MCF 10A (cell line): ENCODE measurements at places on chromosomes 1 and 21.
A peak's percentile ranks its signal among the peaks of the same experiment; 100 is the strongest.

- H3K27ac ChIP-seq: no peak overlapping the region
- H3K4me3 ChIP-seq: no peak overlapping the region
- H3K4me1 ChIP-seq: no peaks in the 10 kb centered on the region
- H3K27me3 ChIP-seq: peaks cover 70% of the 10 kb centered on the region
- H3K36me3 ChIP-seq: peaks cover 6% of the 10 kb centered on the region
Observed at GRCh38 chr1:22665752-22666151, 12.7 kb downstream of the C1QB start.

- peak; percentile 60 for DNase-seq
- H3K4me1 ChIP-seq: peaks cover 12% of the 10 kb centered on the region
- H3K36me3 ChIP-seq: no peaks in the 10 kb centered on the region
- no peak overlapping the region for H3K4me3 ChIP-seq
Observed at GRCh38 chr21:21921410-21922232, 923.4 kb downstream of the NCAM2 start.

DNA sequence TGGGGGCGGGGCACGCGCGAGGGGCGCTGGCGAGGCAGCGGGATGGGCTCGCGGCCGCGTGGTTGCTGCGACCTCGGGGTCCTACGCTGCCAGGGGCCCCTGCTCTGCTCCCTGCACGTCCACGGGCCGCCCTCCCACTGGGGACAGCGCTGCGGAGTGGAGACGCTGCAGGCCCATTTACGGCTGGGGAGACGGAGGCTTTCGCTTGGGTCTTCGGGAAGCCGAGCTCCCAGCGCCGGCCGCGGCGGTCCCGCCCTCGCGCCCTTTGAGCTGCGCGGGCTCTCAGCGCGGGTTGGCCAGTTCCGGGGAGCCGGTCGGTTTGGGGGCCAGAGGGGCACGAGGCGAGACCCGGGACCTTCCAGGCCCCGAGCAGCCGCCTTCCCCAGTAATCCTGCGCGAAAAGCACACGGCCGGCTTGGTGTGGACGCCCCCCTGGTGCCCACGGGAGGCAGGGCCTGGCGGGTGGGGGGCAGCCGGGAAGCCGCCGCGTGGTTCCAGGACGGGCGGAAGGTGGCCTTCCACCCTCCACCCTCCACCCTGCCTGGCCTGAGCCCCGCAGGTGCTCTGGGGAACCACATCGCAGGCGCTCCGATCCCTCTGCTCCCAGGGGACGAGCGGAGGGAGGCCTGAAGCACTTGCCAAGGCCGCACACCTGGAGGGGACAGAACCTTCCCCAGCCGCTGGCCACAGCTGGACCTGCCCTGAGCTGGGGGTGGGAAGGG, 570 bp upstream of the PEX10 start:
- H3K27ac ChIP-seq: no peak overlapping the region
- DNase-seq: peak; percentile 64
- peak overlapping the region; percentile 75 for H3K4me3 ChIP-seq
- H3K36me3 ChIP-seq: no peaks in the 10 kb centered on the region

DNA sequence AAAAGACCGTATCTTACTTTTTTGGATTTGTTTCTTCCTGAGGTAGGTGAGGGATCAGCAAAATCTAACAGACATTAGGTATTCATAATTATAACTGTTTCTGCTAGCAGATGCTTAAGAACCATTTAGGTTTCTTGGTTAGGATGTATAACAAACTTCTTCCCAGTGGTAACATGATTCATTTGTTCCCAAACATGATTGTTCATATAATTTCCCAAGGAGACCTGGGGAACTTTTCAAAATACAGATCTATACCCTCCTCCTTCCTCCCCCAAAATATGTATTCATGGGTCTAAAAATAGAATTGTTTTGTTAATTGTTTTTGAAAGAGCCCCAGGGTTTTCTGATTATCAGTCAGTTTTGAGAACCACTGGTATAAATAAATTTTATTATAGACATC, 228.2 kb downstream of the COP1 start:
- H3K4me3 ChIP-seq: no peak overlapping the region
- DNase-seq: peak; percentile 34
- no peaks in the 10 kb centered on the region for H3K27me3 ChIP-seq
- peaks cover 26% of the 10 kb centered on the region for H3K4me1 ChIP-seq

- H3K27me3 ChIP-seq: no peaks in the 10 kb centered on the region
- H3K4me3 ChIP-seq: no peak overlapping the region
- H3K4me1 ChIP-seq: peaks cover 20% of the 10 kb centered on the region
- DNase-seq: no peak
- H3K36me3 ChIP-seq: peaks cover 4% of the 10 kb centered on the region
- H3K27ac ChIP-seq: no peak overlapping the region
Observed at GRCh38 chr1:175168782-175169181, 23.8 kb downstream of the KIAA0040 start.

DNA sequence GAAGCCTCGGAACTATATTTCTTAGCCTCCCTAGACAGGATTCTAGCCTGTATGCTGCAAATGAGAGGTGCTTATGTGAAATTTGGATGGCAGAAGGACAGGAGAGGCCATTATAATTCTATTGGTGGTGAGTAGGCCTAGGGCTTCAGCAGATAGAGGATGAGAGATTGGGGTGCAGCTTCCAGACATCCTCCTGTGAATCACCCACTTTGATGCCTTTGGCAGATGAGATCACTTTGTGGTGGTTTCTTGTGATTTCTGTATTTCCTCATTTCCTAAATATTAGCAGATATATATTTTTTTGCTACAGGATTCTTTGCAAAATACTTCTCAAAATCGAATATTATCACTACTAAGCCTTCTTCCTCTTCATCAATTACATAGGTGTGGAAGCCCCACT, 37.3 kb downstream of the MFSD2A start:
- no peak overlapping the region for H3K4me3 ChIP-seq
- no peak overlapping the region for H3K27ac ChIP-seq
- no peaks in the 10 kb centered on the region for H3K36me3 ChIP-seq
- no peak for DNase-seq

DNA sequence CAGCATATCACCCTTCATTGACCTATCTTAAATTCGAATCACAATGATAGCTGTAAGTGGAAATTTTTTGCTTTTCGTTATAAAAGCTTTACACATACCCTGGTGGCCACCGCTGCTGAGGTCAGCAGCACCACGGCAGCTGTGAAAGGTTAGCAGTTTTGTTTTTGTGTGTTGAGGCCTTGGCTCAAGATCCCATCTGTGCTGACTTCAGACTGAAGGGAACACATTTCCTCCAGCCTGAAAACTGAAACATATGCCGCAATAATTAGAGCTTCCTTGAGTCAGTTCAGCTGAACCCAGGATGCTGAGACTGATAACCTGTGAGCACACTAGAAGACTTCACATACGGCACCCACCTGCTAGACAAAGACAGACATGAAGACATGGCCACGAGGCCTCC, 103.0 kb downstream of the SMYD3 start:
- no peaks in the 10 kb centered on the region for H3K27me3 ChIP-seq
- DNase-seq: no peak
- H3K36me3 ChIP-seq: no peaks in the 10 kb centered on the region

DNA sequence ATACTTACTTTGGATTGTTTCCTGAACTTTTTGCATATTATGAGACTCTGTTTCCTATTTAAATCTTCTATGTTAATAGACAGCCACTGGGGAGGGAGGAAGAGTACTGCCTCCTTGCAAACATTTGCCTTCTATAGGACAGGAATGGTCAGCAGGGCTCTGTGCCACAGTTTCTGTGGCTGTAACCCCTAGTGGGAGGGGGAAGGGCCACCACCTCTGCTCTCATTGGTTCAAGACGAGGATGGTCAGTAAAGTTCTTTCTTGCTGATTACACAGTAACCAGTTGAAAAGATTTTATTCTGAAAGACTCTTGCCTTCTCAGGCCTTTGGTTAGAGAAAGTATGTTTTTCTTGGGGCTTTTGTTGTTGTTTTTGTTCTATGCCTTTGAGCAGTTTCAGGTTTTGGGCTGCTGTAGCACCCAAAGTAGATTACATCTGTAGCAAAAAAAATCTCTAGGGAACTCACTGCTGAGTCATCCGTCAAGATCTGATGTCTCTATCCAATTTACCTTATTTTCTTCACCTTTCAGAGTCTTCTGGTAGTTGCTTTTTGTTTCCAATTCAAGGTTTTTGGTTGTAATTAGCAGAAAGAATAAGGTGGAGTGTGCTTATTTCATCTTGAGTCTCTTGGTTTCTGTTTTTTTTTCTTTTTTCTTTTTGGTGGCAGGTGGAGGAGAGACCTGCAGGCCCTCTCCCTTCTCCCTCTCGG, 23.1 kb downstream of the SLC35A3 start:
- H3K27me3 ChIP-seq: no peaks in the 10 kb centered on the region
- no peak overlapping the region for H3K4me3 ChIP-seq
- no peak for DNase-seq

- no peaks in the 10 kb centered on the region for H3K36me3 ChIP-seq
- H3K4me1 ChIP-seq: no peaks in the 10 kb centered on the region
- no peak for DNase-seq
- no peak overlapping the region for H3K4me3 ChIP-seq
Observed at GRCh38 chr1:56434740-56435139, 144.6 kb downstream of the PLPP3 start.

- H3K27ac ChIP-seq: no peak overlapping the region
- H3K36me3 ChIP-seq: no peaks in the 10 kb centered on the region
- no peak for DNase-seq
- H3K4me3 ChIP-seq: no peak overlapping the region
- no peaks in the 10 kb centered on the region for H3K27me3 ChIP-seq
Observed at GRCh38 chr1:51000651-51001050, 30.6 kb downstream of the CDKN2C start.

DNA sequence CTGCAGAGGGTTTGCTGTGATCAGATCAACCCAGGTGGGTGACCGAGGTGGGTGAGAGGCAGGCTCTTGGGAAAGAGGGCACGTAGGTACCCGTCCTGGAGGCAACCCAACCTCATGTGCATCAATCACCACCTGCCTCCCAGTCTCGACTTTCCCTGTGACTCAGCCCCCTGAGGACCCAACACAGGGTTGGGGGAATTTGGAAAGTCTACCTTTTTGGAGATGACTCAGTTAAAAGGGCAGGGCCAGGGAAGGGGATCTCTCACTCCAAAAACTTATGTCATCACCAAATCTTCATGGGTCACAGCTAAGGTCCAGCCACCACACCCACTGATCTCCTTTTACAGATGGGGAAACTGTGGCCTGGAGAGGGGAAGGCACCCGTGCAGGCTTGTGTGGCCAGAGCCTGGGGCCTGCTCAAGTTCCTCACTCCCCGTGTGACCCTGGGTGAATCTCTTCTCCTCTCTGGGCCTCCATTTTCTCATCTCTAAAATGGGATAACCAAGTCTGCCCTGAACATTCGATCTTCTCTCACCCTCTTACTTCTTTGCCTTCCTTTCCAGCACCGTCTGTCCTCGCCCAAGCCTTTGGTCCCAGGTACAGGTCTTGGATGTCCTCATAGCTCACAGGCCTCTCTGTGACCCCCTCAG, 34.6 kb upstream of the WNT4 start:
- H3K36me3 ChIP-seq: no peaks in the 10 kb centered on the region
- H3K4me3 ChIP-seq: no peak overlapping the region
- H3K27me3 ChIP-seq: peaks cover 15% of the 10 kb centered on the region
- H3K27ac ChIP-seq: no peak overlapping the region

- H3K4me3 ChIP-seq: no peak overlapping the region
- no peak overlapping the region for H3K27ac ChIP-seq
- no peak for DNase-seq
Observed at GRCh38 chr1:158516966-158517365, 37.2 kb downstream of the OR6Y1 start.

- peaks cover 53% of the 10 kb centered on the region for H3K4me1 ChIP-seq
- DNase-seq: no peak
- H3K27me3 ChIP-seq: no peaks in the 10 kb centered on the region
- no peak overlapping the region for H3K4me3 ChIP-seq
- peak overlapping the region; percentile 6 for H3K27ac ChIP-seq
Observed at GRCh38 chr1:93659822-93660503, 21.7 kb downstream of the BCAR3 start.

- peaks cover 25% of the 10 kb centered on the region for H3K4me1 ChIP-seq
- no peak for DNase-seq
- no peaks in the 10 kb centered on the region for H3K36me3 ChIP-seq
- peak overlapping the region; percentile 17 for H3K27ac ChIP-seq
- no peaks in the 10 kb centered on the region for H3K27me3 ChIP-seq
Observed at GRCh38 chr1:97014426-97014825, 292.8 kb downstream of the PTBP2 start.

DNA sequence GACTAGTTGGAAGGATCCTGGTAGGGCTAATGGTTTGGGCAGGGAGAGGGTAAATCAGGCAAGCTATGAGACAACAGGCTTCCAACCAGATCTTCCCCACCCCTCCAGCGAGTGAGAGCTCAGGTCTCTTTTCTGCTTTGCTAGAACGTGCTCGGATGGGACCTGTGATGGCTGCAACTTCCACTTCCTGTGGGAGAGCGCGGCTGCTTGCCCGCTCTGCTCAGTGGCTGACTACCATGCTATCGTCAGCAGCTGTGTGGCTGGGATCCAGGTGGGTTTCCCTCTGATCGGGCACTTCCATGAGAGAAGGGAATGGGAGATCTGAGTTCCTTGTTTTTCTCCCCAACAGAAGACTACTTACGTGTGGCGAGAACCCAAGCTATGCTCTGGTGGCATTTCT, 14.0 kb upstream of the SARS1 start:
- no peaks in the 10 kb centered on the region for H3K36me3 ChIP-seq
- no peak overlapping the region for H3K27ac ChIP-seq
- peaks cover 28% of the 10 kb centered on the region for H3K4me1 ChIP-seq
- DNase-seq: no peak
- no peak overlapping the region for H3K4me3 ChIP-seq
- no peaks in the 10 kb centered on the region for H3K27me3 ChIP-seq
